ENCODE measurements at places on chromosomes 6 and 20. TPM values are rescaled to one million over a fixed set of nuclear protein-coding genes. Genes with fewer than 3 reads are reported as not detected.

The ZNF311 gene
- 0.47 TPM for polyA plus RNA-seq

The WFDC13 gene
- polyA plus RNA-seq = not detected

The SLC23A2 gene
- polyA plus RNA-seq = 8.1 TPM

The PRICKLE4 gene
- polyA plus RNA-seq = not detected

The OPRL1 gene
- polyA plus RNA-seq = 1.3 TPM

The COL20A1 gene
- polyA plus RNA-seq = not detected

The MAP7 gene
- polyA plus RNA-seq = 0.13 TPM

The REM1 gene
- polyA plus RNA-seq = not detected

The TFAP2B gene
- not detected for polyA plus RNA-seq

The SLCO4A1 gene
- 0.39 TPM for polyA plus RNA-seq

- no peak for DNase-seq
These were observed 121.4 kb downstream of the REV3L start for GRCh38 chr6:111361648-111362047.

DNA sequence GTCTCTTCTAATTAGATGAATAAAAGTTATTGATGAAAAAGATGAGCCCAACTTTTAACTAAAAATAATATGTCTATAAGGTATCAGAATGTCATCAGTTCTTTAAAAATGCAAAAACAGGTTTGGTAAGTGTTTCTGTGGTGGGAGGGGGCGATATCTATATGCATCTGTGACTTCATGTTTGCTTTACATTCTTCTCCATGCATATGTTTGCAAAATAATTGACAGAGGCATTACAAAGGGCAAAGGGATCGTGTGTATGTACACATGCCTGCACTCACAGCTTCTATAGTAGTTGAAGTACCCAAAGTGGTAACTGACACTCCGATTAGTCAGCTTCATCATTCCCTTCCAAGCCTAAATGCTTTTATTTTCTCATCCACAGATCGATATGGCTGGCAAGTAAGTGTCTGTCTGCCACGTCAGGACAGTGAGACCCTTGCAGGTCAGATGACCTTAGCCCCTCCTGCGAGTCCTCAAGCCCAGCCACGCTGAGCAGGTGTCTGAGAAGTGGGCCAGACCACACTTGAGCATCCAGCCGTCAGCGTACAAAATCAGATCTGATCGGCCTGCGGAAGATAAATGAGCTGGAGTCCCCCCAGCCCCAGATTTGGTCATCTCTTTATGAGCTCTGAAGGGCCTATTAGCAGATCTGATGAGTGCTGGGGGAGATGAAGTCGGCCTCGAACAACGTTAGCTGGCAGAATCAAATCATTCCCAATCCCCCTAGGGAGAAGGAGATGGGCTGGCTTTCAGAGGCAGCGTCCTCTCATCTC is 369.1 kb downstream of the MAFB start:
- DNase-seq = no peak

GRCh38 chr20:8756410-8756809 is 312.5 kb upstream of the PLCB4 start:
- DNase-seq = no peak

GRCh38 chr20:24393903-24394302 is 75.5 kb upstream of the SYNDIG1 start:
- DNase-seq = no peak

DNA sequence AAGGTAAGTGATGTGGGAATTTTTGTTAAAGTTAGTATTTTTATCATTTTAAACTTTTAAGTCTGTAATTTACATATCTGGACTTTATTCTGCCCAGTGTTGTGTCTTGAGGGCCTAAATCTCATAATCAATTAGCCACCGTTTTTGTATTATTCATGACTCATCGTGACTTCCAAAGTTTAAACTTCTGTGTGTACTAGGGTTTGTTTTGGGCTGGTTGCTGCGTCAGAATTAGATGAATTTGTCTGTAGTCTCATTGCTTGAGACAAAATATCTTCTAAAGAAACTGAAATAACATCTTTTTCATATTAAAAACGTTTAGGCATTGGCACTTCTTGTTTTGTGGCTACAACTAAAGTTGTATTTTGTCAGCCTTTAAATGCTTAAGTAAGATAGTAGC is 41.3 kb downstream of the CDYL start:
- DNase-seq = no peak

DNA sequence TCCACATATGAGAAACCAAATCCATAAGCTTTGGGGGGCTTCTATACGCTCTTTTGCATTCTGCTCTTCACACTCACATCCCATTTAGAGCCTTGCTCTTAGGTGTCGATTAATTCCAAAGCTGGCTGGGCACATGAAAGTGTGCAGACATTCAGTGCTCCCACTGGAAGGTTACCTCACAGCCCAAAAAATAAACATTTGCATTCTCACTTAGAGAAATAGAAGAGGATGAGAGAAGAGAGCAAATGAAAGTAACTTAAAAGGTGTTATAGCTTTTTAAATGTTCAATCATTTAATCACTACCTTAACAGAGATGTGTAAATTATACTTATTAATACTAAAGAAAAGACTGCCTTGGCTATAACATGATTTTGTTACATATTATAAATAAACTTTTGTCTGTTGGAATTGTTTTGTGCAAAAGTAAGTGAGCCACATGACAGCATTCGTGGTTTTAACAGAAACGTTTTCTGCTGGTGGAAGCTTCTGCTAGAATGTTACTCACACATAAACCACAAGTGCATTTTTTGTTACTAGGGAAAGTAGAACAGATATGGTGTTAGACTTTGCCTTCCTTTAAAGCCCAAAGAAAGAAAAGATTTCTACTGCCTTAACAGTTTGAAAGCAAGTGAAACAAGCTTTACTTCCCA is 116.7 kb downstream of the SIM1 start:
- DNase-seq = no peak

DNA sequence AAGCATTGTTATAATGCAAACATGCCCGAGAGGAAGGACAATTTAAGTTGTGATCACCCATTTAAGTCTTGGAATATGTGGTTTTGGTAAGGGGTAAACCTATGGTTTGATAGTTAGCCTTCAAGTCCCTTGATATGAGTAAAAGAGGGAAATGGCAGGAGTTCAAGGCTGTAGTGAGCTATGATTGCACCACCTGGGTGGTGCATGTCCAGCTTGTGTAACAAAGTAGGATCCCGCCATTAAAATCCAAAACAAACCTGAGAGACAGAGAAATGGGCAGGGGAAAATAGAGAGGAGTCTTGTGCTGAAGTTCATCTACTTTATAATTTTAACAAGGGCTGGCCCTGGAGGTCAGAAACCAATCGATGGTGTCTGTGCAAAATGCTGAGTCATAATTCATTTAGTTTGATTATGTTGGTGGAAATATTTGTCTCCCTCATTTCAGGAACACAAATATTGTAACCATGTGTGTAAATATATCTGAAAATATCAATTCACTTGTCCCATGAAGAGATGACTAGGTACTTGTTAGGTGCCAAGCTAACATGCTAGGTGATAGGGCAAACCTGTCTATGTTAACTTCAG is 23.2 kb upstream of the ARMH2 start:
- DNase-seq = no peak

DNA sequence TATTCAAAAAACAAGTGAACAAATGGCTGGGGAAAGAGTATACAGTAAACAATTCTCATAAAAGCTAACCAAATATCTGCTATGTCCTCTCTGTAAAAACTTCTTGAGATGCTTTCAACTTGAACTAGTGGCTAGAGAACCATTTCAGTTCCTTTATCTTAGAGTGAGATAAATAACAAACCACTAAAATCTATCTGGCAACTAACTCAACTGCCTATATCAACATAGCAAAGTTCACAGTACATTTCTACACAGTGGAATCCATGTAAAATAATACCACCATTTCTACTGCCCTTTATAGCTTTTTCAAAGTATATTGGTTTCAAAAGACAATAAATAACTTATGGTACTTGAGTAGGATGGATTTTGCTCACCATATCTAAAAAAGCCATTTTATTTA is 95.1 kb downstream of the MMS22L start:
- DNase-seq = no peak

- DNase-seq = no peak
These were observed 121.3 kb downstream of the VEGFA start for GRCh38 chr6:43891072-43891870.

DNA sequence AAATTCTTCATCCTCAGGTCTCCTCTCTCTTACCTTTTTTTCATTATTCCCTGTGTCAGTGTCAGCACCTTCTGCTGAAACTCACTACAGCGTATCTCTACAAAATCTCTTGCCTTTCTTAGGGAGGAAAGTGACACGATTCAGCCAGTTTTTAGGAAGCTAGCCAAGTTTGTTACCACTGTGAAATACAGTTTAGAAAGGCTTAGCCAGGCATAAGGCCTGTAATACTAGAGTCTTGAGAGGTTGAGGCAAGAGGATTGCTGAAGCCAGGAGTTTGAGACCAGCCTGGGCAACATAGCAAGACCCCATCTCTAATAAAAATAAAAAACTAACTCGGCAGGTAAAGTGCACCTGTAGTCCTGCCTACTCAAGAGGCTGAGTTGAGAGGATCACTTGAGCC is 16.7 kb downstream of the TAB2 start:
- DNase-seq = no peak

DNA sequence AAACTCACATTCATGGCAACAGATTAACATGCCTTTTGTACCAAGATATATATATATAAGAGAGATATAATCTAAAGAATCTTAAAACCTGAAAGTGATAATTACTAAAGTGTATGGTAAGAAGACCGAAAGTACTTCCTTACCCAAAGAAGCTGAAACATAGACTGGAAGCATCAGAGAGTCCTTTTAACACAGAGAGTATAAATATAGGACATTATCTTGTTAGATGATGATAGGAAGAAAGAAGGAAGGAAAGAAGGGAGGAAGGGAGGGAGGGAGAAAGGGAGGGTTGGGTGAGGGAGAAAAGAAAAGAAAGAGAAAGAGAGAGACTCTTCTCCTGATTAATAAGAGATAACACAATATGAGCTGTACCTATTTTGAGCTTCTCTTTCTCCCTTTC is 68.2 kb downstream of the PHIP start:
- no peak for DNase-seq

- DNase-seq = no peak
These were observed 280.8 kb upstream of the QKI start for GRCh38 chr6:163133691-163134090.

DNA sequence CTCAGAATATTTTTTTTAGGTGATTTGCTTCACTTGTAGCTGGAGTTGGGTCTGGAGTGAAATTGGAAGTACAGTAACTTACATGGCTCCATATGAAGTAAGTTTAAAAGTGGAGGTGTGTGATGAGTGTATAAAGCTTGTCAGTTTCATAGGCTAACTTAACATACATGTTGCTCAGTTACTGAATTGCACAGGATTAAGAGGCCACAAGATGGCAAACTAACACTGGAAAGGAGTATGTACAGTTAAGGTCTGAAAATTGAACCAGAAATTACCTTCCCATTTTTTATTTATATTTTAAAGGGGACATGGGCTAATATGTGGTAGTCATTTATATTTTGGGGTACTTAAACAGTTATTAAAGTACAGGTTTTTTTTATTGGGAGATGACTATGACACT is 45.3 kb upstream of the SMIM8 start:
- no peak for DNase-seq

DNA sequence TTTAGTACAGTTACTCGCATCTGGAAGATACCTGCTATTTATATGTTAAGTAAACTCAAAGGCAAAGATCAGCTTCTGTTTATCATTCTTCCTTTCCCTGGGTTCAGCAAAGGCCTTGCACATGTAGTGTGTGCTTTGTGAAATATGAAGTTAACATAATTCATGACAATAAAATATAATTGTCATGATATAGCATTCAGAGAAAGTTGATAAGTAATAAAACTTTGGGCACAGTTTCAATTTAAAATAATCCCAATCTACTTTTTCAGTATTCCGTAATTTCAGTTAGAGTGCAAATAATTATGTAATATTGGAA is 51.9 kb upstream of the ZNF217 start:
- no peak for DNase-seq

DNA sequence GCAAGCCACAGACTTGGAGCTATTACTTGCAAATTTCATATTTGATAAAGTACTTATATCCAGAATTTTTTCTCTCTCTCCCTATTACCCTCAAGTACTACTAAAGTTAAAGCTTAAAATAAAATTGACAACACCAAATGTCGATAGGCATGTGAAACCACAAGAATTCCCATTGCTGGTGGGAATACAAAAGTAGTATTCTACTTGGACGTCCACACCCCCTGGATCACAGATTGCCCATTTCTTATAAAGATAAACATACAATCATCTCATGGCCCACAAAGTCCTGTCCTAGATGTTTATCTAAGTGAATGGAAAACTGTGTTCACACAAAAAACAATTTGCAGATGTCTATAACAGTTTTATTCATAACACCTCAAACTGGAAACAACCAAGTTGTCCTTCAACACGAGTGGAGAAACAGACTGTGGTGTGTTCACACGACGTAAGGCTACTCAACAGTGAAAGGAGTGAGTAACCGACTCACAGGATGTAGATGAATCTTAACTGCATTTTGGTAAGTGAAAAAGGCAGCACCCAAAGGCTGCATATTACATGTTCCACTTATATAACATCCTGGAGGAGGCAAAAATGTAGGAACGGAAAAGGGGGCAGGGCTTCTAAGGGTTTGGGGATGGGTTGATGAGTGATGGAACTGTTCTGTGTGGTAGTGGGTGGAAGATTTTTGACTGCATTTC is 297.4 kb downstream of the THBS2 start:
- DNase-seq = no peak

GRCh38 chr6:165850434-165851019 is 187.5 kb upstream of the PDE10A start:
- DNase-seq = no peak

DNA sequence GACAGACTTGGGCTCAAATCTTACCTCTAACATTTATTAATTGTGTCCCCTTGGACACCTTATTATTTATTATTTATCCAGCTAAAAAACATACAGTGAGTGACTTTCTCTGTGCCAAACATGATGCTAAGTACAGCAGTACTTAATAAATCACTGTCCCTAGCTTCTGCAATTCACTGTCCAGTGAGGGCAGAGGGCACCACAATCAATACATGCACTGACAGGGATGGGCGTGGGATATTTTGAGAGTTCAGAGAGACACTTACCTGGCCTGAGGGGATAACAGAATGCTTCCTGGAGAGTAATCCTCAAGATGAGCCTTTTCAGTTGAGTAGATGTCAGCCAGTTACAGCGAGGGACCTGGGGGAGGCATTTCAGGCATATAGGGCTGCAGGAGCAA is 9.3 kb upstream of the TAAR2 start:
- no peak for DNase-seq

GRCh38 chr6:133584823-133585222 is 304.1 kb upstream of the TCF21 start:
- DNase-seq = no peak

GRCh38 chr6:122995921-122996793 is at the start of gene CLVS2:
TSS of gene CLVS2 (plus strand) at chr6:122996235. CDS start at chr6:122997778, 1,543 bp downstream.
- DNase-seq = no peak

DNA sequence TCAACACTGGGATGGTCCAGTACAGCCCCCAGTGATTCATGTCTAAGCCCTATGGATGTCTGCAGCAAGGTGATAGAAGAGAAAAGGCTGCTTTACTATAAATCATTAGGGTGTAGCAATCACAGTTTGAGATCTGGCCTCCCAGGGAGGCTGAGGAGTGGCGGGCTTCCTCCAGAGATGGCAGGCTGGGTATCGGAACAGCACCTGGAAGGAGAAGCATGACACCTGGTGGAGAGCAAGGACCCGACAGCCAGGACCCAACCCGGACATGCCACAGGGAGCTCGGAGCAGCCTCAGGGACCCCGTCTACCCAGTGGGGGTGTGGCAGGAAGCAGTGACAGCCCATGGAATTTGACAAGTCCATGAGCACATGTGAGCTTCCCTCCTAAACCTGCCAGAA is 114.8 kb upstream of the CD93 start:
- no peak for DNase-seq

- no peak for DNase-seq
These were observed 6.1 kb upstream of the TMEM200A start for GRCh38 chr6:130359736-130360135.
